ENCODE measurements at places on chromosomes 5 and 9. TPM values are rescaled to one million over a fixed set of nuclear protein-coding genes. Genes with fewer than 3 reads are reported as not detected.

- DNase-seq = no peak
Measured at GRCh38 chr5:173480896-173481295, 135.6 kb downstream of the BOD1 start.

GRCh38 chr5:33737697-33738096 lies 154.1 kb downstream of the ADAMTS12 start:
- DNase-seq = no peak

ZDHHC21 gene
- 4.8 TPM for total RNA-seq

DNA sequence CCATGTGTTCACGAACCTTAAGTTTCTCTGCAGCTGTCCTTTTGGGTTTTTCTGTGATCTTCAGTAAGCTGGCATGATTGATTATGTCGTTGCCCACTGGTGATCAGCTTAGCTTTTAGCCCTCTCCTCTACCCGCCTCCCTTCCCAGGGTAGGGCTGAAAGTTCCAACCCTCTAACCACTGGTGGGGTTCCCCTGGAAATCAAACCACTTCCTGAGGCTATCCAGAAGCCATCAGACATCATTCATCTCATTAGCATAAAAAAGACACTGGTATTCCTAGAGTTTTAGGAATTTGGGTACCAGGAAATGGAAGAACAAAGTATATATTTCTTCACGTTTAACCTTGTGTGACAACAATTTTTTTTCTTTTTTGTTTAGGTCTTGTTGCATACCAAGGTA lies 29.8 kb downstream of the SPIN1 start:
- DNase-seq = no peak

SPINK7 gene
- total RNA-seq = not detected

DNA sequence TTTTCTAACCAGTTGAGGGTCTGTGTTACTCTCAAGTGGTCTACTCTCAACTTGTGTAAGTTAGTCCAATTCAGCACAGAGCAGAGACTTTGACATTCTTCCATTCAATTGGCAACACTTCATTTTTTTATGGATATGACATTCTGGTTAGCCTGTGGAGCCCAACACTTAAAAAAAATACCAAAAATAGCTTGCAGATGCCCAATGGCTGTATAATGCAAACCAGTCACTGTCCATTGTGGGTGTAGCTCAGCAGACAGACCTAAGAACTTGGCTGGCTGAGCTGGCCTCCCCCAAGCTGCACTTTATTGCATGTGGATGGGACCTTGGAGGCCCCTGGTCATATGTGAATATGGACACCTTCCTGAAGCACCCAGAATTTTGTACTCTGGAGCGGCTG lies 103.2 kb downstream of the DPYSL3 start:
- DNase-seq = no peak

ASB6 gene
- 7.9 TPM for total RNA-seq

DNA sequence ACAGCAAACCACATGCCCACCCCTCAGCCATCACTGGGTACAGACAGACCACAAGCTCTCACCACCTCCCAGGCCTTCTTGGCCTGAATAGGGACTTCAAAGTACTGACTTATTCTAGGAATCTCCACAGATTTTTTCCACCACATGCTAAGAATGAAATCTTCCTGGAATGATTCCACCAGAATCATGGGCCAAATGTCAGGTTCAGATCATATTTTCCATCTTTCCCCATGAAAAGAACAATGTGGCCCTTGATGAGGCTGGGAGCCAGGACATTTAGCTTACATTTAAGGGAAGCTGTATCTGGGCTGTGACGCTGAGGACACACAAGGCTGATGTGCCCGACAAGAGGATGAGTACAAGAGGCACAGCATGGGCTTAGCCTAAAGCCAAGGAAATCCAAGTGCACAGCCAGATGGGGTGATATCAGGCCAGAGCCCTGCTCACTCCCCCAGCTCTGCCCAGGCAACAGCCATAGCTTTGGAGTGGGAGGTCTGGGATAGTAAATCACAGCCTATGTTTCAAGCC lies 28.1 kb downstream of the ACSL6 start:
- DNase-seq = no peak

- DNase-seq = no peak
Measured at GRCh38 chr5:120869831-120870230, 405.7 kb downstream of the PRR16 start.

STPG3 gene
- 1.3 TPM for total RNA-seq

- DNase-seq = no peak
Measured at GRCh38 chr9:72542917-72543316, 21.5 kb downstream of the TMC1 start.
